ENCODE measurements at places on chromosomes 13 and 19.

DNA sequence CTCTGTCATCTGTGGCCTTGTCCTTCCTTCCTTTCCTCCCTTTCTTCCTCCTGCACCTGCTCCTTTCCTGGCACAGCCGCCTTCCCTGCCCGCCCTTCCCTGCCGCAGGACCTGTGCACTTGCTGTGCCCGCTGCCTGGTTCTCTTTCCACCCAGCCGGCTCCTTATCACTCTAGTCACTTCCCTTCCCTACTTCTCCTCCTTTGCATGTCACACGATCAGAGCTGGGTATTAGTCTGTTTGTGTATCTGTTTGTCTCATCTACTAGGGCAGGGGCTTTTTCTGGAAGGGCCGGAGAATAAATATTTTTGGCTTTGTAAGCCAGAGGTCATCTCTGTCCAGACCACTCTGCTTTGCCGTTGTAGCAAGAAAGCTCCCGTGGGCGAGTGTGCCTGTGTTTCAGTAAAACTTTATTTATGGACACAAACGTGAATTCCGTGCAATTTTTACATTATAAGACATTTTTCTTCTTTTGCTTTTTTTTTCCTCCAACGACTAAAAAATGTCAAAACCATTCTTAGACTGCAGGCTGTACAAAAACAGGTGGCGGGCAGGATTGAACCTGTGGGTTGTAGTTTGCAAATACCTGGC lies 6.1 kb downstream of the KDM4B start:
- DNase-seq, result no peak

- DNase-seq, result no peak
These were observed 5.4 kb downstream of the RSPH6A start for GRCh38 chr19:45809643-45810159.

- no peak for DNase-seq
These were observed 17.2 kb downstream of the BLOC1S3 start for GRCh38 chr19:45195764-45196163.

DNA sequence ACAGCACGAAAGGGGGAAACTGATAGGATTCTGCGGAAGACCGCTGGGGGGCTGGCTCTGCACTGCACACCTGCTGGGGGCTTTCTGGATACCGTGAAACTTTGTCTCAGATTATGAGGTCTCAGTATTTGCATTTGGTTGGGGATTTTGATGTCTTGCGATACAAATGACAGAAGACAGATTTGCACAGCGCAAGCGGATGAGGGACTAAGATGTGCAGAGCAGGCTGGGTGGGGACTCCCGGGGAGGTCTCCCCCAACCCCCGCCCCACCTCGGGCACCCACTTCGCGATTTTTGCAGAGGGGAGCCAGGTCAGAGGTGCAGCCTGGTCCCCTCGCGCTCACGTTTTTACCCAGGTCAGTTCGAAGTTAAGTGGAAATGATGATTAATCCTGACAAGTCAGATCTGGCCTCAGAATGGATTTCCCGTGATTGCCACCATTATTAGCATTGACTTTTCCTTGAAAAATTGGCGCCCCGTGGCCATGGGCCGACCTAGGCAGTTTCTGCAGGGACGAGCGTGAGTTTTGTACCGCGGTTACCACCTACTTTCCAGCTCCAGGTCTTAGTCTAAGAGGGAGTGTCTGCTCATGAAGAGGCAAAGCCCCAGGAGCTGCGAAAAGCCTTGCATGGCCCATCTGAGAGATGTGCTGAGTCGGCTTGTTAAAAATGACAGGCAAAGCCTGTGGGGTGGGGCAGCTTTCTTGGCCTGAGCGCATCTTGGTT lies 1.3 kb upstream of the GJB2 start:
- DNase-seq, result no peak

DNA sequence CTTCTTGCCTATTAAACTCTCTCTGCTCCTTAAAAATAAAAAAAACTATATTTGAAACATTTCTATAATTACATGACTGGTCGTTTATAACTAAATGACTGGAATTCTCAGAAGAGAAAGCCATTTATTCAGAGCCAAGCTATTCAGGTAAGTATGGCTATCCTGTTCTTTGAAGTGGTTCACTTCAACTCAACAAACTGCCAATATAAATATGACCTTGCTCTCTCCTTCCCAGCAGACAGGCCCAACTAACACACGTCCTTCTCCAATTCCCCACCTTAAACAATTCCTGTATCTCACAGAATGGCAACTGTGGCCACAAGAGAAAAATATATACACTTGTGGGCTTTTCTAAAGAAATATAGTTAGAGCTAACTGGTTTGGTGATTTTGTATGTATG lies 153.9 kb downstream of the MIPEP start:
- no peak for DNase-seq

GRCh38 chr19:29781386-29782259 lies 30.2 kb upstream of the CCNE1 start:
- DNase-seq, result no peak

DNA sequence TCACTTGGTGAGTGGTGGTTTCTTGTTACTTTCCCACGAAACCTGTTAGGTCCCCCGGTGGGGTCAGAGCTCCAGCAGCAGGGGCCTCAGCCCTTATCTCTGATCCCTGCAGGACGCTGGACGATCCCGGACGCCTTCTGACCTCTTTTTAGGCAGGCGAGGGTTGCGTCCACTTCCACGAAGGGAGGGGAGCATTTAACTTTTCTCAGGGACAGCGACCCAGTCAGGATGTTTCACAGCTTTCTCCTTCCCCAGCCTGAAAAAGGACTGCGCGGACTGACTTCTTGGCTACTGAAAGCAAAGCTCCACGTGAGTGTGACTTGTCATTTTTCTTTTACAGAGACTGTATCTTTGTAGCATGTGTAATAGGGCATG lies 692 bp downstream of the ZNF234 start:
- DNase-seq, result no peak

- DNase-seq, result peak; percentile 2
These were observed 7.3 kb upstream of the MCF2L start for GRCh38 chr13:112961457-112962369.

DNA sequence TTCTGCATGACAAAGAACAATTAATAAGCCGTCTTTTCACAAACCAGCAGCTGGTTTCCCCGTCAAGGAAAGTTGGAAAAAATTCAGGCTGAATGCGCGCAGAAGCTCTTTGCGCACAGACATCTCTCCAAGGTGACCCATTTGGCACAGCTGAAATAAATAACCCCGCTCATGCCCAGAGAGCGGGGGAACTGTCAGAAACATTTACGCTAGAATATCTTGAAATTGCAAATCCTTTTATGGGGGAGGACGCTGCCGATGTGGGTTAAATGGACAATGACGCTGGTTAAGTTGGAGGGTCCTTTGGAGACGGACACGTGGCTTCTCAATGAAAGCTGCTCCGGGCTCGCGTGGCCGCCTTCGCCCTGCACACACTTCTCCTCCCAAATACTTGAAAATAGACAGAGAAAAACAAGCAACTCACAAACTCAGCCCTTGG lies 30.6 kb downstream of the GSX1 start:
- DNase-seq, result no peak

- DNase-seq, result no peak
These were observed 231.4 kb downstream of the UQCRFS1 start for GRCh38 chr19:28981518-28981917.

Data from transverse colon (tissue), 4 donors.